Activated CD4-positive, CD25-positive, alpha-beta regulatory T cell treated with anti-CD3 and anti-CD28 coated beads, Interleukin-2, amount 50 U/mL, for 24 hours (primary cell): ENCODE measurements at places on chromosomes 2 and 18.

DNA sequence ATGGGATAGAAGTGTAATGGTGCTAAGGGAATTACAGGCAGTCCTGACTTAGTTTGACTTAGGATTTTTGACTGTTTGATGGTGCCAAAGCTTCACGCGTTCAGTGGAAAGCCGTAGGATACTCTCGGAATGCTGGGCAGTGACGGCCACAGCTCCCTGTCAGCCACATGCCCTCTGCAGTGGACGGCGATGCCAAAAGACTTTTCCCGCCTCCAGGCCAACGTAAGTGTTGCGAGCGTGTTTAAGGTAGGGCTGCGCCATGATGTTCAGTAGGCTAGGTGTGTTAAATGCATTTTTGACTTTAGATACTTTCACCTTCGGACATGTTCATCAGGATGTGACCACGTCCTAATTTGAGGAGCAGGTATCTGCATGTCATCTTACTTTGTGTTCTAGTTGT lies 63.4 kb downstream of the DCDC2C start:
- no peak for ATAC-seq

GRCh38 chr2:4134551-4135550 lies 431.5 kb downstream of the DCDC2C start:
- ATAC-seq = no peak

DNA sequence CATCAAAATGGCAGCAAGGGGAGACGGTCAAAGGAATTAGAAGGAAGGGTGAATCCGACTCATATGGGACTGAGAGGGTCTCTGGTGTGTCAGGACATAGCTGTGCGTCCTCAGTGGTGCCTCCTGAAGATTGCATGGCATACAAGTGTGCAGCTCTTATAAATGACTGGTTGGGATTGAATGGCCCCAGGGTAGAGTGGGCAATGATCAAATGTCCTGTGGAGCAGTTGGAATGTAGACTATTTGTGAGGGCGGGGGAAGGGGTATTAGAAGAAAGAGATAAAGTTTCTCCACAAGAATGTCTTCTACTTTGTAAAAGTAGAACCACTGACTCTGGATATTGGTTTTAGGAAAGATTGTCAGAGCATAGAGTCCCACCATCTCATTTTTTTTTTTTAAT lies 24.6 kb downstream of the CTLA4 start:
- no peak for ATAC-seq

- no peak for ATAC-seq
These were observed 29.3 kb downstream of the COX7A2L start for GRCh38 chr2:42331569-42332284.

DNA sequence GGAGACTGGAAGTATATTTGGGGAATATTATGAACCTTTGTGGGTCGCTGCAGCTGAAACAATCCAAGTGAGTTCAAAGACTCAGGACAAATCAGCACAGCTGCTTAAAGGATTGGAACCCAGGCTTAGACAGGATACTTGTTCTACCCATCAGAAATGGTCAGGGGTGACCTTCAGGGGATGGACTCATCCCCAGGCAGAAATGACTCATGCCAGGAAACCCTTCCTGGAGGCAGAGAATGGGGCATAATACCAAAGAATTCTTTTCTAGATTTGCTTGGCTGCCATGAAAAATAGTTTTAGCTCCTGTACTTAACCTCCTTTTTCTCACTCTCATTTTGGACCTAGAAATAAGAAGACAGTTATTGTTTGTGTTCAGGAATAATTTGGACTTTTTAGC lies 425.5 kb downstream of the TSN start:
- no peak for ATAC-seq
